T-cell (primary cell): ENCODE measurements at places on chromosomes 5 and 9. TPM values are rescaled to one million over a fixed set of nuclear protein-coding genes. Genes with fewer than 3 reads are reported as not detected.

ZFP37 gene
- 3.0 TPM for total RNA-seq

F2RL2 gene
- 0.09 TPM for total RNA-seq

FOXI1 gene
- total RNA-seq, result not detected

ADRA1B gene
- total RNA-seq, result not detected

TYRP1 gene
- total RNA-seq, result not detected

MARCOL gene
- total RNA-seq, result not detected

LCN1 gene
- total RNA-seq, result not detected

DNA sequence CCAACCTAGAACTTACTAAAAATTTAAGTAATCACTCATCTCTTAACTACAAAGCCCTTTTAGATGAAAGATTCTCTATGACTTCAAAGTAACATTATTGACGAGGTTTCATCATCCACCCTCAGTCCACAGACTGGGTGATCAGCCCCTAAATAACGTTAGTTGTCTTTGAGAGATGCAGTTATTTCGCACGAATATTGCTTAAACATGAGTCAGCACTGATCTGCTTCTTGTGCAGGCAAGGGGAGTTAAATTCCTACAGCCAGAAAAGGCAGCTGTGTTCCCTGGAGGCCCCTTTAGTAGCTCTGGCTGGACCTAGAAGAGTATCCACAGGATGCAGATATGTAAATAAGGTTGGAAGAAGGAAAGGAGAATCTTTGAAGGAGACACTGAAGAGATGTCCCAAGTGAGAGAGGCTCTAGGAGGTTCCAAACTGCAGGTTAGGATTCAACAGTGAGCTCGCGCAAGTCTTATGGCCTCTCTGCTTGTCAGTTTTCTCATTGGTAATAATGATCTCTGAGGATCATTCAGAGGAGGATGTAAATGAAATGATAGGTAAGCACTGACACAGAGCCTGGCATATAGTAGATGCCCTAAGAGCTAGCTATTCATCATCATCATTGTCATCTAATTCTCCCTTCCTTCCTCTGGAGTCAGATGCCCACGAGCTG lies 122.2 kb upstream of the MAN2A1 start:
- H3K4me1 ChIP-seq, result no peaks in the 10 kb centered on the region
- no peaks in the 10 kb centered on the region for H3K27me3 ChIP-seq
- no peaks in the 10 kb centered on the region for H3K36me3 ChIP-seq
- no peak overlapping the region for H3K4me3 ChIP-seq

GRCh38 chr9:126692041-126692758 lies 78.5 kb downstream of the LMX1B start:
- no peak for DNase-seq
- no peaks in the 10 kb centered on the region for H3K4me1 ChIP-seq
- H3K27ac ChIP-seq, result no peak overlapping the region
- no peaks in the 10 kb centered on the region for H3K36me3 ChIP-seq
- H3K27me3 ChIP-seq, result peaks cover 66% of the 10 kb centered on the region

GRCh38 chr9:115498303-115498702 lies 380.3 kb upstream of the TNC start:
- no peaks in the 10 kb centered on the region for H3K27me3 ChIP-seq
- no peak overlapping the region for H3K27ac ChIP-seq
- H3K4me1 ChIP-seq, result no peaks in the 10 kb centered on the region
- no peak overlapping the region for H3K4me3 ChIP-seq
- H3K36me3 ChIP-seq, result no peaks in the 10 kb centered on the region
- DNase-seq, result no peak
